ENCODE measurements at places on chromosomes 7 and 10.

GRCh38 chr7:7707246-7707645, 11.2 kb downstream of the RPA3 start:
- DNase-seq, result no peak

DNA sequence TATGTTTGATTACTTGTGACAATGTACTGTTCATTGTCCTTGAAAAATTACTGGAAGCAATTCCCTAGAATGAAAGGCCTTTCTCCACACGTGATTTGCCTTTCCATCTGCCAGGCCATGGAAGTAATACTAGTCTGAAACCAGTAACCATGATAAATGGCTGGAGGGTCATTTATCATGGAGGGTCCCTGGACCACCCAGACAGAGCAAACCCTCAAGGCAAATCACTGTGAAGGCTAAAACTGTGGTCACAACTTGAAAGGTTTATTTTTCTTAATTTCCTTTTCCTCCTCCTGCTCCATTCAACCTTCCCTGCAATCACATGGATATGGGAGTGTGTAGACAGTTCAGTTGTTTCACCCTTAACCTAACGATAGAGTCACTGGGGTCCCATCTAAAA, 16.4 kb downstream of the BRAF start:
- no peak for DNase-seq

- DNase-seq, result no peak
Measured at GRCh38 chr7:36650320-36650719, 74.0 kb downstream of the AOAH start.

- peak; percentile 31 for DNase-seq
Measured at GRCh38 chr7:11623093-11623678, 208.8 kb downstream of the THSD7A start.

- no peak for DNase-seq
Measured at GRCh38 chr7:47147213-47147631, 434.7 kb downstream of the TNS3 start.

- DNase-seq, result no peak
Measured at GRCh38 chr10:66455304-66455703, 470.5 kb upstream of the LRRTM3 start.

GRCh38 chr7:32494946-32495297, 367 bp upstream of the AVL9 start:
- DNase-seq, result no peak

GRCh38 chr7:40604601-40605438, 470.0 kb downstream of the SUGCT start:
- peak; percentile 81 for DNase-seq

DNA sequence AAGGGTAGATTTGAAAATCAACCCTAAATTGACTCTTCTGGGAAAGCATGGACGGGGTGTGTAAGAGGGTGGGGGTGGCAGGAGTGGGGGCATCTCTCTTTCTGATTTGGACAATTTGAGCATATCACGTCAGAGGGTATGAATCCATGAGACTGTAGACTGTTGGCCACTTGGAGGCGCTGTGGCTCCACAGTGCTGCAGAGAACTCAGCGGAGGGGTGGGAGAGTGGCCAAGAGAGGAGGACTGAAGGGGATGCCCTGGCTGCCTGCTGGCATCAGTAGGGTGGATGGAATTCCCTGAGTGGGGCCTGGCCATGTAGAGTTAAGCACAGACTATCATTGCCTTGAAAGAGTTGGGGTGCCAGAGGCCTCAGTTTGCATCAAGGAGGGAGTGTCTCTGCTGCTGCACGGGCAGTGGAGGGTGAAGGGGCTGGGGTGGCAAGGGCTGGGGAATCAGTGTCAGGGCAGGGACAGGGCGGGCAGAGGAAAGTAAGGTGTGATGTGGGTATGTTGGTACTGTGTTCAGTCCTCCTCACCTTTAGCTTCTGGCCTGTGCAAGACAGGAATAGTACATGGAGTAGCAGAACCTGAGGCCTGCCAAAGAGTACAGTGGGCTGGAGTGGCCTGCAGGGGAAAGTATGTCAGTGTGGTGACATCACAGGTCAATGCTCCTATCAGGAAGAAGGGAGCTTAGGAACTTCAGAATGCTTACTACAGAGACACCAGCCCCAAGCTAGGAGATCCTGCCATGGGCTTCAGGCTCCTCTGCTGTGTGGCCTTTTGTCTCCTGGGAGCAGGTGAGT, 133.5 kb upstream of the PRSS58 start:
- DNase-seq, result no peak

DNA sequence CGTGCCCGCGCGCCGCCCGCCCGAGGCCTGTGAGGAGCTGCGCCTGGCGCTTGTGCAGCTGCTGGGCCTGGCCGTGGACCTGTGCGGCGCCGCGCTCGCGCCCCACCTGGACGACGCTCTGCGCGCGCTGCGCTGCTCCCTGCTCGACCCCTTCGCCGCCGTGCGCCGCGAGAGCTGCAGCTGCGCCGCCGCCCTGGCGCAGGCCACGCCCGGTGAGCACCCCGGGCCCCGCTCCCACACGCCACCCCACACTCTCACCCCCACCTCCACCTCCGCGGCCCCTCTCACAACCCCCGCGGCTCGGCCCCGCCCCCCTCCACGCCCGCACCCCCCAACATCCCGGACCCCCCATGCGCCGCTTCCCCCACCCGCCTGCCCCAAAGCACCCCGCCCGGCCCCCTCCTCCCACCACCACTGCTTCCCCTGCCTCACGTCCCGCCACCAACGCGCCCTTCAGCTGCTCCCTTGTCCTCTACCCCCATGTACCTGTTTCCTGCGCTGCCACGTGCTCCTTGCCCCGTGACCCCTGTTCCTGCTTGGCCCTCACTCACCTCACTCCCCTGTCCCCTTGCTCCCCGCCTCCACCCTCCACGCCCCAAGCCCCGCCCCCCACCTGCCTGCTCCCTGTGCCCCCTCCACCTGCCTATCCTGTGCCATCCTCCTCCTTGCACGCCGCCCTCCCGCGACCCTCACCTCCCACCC, at the start of gene PRKAR1B:
Gene PRKAR1B, minus strand, starts transcription at position 178 of the 702 bp plus-strand sequence. CDS start 15,776 bp downstream, outside the sequence.
- DNase-seq, result peak; percentile 60

DNA sequence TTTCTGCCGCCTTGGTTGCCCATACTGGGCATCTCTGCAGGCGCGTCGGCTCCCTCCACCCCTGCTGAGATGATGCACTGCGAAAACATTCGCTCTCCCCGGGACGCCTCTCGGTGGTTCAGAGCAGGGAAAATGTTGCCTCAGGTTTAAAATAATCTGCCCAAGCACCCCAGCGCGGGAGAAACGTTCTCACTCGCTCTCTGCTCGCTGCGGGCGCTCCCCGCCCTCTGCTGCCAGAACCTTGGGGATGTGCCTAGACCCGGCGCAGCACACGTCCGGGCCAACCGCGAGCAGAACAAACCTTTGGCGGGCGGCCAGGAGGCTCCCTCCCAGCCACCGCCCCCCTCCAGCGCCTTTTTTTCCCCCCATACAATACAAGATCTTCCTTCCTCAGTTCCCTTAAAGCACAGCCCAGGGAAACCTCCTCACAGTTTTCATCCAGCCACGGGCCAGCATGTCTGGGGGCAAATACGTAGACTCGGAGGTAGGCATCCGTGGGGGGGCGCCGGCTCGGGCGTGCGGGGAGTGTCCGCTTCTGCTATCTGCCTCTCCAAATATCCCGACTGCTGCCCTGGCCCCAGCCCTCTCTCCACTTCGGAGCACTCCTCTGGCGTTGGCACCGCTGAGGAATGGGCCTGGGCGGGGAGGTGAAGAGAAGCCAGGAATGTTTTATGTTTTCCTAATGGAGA, at the start of gene CAV1:
Gene CAV1, plus strand, starts transcription at position 428 of the 689 bp plus-strand sequence. Its CDS starts 27 bp downstream, at position 455.
- DNase-seq, result peak; percentile 78

DNA sequence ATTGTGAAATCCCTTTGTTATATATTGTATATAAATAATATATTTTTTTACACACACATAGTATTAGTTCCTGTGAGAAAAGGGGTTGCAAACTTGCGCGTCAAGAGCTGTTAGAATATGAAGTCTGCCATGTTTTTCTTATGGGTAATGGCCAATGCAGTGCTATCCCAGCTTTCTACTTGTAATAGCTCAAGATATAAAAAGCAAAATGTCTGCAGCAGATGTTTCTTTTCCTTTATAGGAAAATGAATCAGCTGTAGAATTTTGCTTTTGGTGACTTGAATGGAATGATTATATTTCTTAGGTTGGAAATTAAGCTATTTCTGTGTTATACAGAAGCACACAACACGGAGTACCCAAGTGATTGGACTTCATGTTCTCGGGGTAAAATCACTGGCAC, 53.3 kb upstream of the TMEM236 start:
- no peak for DNase-seq

GRCh38 chr7:25780904-25781303, 371.1 kb upstream of the NFE2L3 start:
- DNase-seq, result no peak

Measured in urothelium cell line (cell line).